ENCODE measurements at places on chromosomes 13 and 19. TPM values are rescaled to one million over a fixed set of nuclear protein-coding genes. Genes with fewer than 3 reads are reported as not detected.

The OR10H1 gene
- total RNA-seq, result not detected

The RUBCNL gene
- 2.7 TPM for total RNA-seq

The TGFB1 gene
- total RNA-seq, result 44.2 TPM

The LHB gene
- not detected for total RNA-seq

The MEF2B gene
- total RNA-seq, result not detected

All from smooth muscle cell of the pulmonary artery (primary cell).